Psoas muscle (tissue), 8 donors: ENCODE measurements at places on chromosomes 2 and 18. TPM values are rescaled to one million over a fixed set of nuclear protein-coding genes. Genes with fewer than 3 reads are reported as not detected.

DNA sequence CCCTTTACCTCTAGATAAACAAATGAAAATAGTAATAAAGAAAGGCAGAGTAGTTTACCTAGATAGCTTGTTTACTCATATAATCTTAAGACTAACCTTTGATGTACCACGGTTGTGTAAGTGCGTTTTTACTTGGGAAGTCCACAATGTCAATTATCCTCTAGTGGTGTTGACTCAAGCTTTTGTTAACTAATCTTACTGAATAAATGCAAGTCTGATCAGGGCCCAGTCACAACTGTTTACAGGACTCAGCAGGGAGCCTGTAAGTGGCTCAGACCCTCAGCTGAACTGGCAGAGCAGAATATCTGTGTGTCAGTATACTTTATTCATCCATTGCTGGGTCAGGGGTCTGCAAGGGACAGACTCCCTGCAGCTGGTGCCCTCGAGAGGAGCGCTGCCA is 98.1 kb upstream of the ACAA2 start:
- no peak for DNase-seq

DNA sequence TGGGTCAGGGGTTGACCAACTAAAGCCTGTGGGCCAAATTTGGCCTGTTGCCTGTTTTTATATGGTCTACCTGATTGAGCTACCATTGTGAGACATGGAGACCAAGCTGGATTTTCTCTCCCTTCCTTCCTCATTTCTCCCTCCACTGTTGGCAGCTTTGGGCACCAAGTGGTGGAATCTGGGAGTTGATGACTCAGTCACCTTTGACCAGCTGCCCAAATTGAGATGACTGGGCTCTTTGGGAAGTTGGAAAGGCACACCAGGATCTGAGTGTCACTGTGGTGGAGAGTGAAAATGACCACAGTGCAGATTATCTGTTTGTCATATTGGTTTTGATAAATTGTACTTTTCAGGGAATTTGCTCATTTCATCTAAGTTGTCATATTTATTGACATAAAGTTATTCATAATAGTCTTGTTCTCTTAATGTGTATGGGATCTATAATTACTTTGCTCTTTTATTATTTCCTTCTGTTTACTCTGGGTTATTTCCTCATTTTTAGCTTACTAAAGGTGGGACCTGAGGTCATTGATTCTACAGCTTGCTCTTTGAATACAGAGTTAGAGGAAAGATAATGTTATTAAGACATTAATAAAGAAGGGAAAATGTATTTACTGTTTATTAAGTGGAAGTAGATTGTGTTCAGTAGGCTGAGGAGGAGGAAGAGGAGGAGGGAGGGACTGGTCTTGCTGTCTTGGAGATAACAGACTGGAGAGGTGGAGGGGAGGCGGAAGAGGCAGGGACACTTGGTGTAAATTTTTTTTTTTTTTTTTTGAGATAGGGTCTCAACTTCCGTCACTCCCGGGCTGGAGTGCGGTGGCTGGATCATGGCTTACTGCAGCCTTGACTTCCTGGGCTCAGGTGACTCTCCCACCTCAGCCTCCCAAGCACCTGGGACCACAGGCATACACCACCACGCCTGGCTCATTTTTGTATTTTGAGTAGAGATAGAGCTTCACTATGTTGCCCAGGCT is 31.8 kb downstream of the AGFG1 start:
- peak; percentile 61 for DNase-seq

- DNase-seq = peak; percentile 85
These were observed 62.2 kb downstream of the KIAA2012 start for GRCh38 chr2:202135091-202135874.

DNA sequence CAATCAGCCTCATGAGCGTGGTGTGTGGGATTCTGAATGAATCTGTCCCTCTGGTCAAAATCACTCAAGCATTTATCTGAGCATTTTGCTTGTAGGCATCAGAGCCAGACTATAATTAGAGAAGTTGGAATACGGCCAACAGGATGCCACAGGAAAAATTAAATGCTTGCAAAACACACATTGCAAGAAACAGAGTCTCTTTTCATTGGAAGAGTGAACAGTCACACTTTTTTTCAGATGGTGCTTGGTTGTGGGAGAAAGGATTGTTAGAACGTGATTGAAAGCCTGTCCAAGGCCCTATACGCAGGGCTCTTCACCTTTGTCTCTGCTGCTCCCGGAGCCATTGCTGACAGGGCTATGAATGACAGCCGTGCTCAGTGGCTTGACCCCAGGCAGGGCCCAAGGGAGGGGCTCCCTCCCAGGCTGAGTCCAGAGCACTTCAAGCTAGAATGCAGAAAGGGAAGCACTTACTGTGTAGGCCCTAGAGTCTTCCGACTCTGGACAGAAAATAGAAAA is 59.8 kb downstream of the SNTG2 start:
- no peak for DNase-seq

- DNase-seq = no peak
These were observed 363.5 kb downstream of the CBLN2 start for GRCh38 chr18:72180689-72181088.

The DES gene
- 8,143 TPM for polyA plus RNA-seq

DNA sequence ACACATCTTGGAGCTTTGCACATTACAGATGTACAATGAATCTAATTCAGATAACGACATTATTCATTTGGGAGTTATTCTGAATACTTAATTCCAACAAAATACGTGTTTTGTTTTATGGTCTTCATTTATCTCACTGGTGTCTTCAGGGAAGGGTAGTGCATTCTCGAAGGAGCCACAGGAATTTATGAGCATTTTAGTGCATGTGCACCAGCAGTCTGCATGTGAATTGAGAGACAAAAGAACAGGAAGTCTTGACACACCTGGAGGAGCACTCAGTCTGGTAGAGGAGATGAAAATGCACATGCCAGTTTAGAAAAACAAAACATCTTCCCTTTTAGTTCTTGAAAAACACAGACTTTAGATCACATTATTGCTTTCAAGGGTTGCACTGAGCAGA is 228.7 kb downstream of the LRATD1 start:
- DNase-seq = no peak

- DNase-seq = no peak
These were observed 90.2 kb downstream of the EHD3 start for GRCh38 chr2:31324016-31324633.

The RBFA gene
- polyA plus RNA-seq = 20.0 TPM

GRCh38 chr2:171728989-171729951 is 42.0 kb downstream of the DYNC1I2 start:
- DNase-seq = no peak
